ENCODE measurements at places on chromosomes 3 and 15.

GRCh38 chr3:188697127-188697526 lies 474.6 kb upstream of the TPRG1 start:
- DNase-seq, result no peak

GRCh38 chr3:22231061-22231460 lies 480.1 kb upstream of the ZNF385D start:
- no peak for DNase-seq

GRCh38 chr15:48103647-48104046 lies 17.1 kb upstream of the SLC24A5 start:
- DNase-seq, result no peak

DNA sequence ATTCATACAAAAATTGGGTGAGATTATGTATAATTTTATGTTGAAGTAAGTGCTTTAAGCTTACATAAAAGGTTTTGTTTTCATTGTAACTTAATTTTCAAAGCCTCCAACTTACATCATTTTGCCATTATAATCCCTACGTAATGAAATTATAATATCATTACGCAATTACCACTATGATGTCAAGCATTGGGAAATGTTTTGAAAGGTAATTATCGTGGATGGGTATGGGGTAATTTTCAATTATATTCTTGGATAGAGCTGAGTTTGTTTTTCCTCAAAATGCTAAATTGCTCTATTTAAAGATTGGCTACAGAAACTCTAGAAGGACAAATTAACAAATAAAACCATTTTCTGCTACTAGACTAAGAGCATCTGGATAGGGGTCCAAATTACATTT lies 80.2 kb upstream of the FAM3D start:
- DNase-seq, result no peak

DNA sequence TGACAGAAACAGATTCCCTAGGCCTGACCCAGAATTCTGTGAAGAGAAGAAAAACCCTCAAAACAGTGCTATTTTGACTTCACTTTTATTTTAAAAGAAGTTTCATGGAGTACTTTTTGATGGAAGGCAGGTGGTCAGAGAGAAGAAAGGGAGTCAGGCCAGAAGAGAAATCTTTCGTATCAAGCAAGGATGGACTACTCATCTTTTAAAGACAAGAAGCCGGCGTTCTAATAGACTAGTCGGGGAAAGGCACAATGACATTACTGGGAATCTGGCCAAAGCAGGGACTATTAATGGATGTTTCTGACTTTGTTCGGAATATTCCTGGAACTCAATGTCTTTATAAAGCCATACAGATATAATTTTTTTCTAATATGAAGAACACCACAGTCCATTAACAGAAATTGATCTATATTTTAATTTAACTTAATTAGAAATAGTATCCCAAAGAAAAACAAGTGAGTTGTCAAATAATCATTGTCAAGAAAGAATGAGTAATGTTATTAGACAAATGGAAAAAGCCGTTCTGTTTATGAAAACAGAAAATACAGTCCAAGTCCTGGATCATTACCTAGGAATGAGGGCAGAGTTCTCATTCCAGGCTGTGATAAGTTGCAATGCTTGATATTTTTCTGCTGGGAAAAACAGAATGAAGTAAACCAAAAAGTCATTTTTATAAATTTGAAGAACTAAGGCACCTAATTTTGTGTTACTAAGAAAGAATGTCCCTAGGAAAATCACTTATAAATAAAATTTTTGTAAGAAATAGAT lies 23.7 kb upstream of the PCOLCE2 start:
- DNase-seq, result no peak

DNA sequence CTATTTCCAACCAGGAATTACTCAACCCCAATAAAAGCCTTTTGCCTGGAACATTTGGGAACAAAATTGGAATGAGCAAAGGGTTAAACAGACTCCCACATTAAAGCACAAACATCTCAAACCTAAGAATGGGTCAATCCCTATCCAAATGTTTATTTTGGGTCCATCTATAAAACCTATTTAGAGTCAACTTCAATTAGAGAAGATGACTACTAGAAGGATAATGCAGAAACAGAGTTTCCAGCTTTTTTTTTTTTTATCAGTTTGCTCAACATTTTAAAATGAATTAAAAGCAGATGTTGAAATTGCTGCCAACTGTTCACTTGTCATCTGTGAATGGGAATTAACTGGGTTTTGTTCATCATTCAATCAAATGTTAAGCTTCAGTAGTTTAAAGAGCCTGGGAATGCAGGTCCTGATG lies 4.1 kb upstream of the TBC1D23 start:
- DNase-seq, result no peak

DNA sequence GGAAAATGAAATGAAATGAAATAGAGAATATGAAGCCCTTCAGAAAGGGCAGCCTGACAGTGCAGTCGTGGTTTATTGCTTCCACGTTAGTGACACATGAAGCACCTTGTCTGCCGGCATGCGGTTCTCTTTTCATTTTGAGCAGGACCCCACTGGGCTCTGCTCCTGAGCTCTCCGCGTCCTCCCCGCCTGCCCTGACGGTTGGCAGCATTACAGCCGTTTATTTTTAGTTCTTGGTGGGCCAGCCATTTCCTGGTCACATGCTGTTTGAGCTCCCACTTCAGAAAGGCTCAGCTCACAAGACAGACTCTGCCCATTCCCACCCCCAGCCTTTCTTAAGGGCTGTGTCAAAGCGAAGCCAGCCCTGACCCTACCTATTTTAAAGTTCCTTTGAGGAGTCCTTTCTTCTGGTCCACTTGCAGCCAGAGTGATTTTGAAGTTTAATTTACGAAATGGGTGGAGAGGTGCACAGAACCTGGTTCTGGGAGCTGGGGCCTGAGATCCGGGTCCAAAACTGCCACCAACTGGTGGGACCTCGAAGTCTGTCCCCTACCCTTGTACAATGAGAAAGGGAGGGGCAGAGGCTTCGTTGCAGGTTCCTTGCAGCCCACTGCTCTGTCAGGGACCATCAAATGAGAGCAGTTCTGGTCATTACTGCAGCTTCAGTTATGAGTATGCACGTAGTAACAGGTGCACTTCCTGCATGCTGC lies 60.1 kb downstream of the MGLL start:
- peak; percentile 28 for DNase-seq

GRCh38 chr3:15172806-15173205 lies 33.2 kb upstream of the CAPN7 start:
- no peak for DNase-seq

- no peak for DNase-seq
These were observed 79.7 kb downstream of the DZIP3 start for GRCh38 chr3:108669208-108669607.

- DNase-seq, result no peak
These were observed 28.6 kb downstream of the EPHB1 start for GRCh38 chr3:134823679-134824078.

- no peak for DNase-seq
These were observed 999 bp downstream of the SQOR start for GRCh38 chr15:45635763-45636292.

DNA sequence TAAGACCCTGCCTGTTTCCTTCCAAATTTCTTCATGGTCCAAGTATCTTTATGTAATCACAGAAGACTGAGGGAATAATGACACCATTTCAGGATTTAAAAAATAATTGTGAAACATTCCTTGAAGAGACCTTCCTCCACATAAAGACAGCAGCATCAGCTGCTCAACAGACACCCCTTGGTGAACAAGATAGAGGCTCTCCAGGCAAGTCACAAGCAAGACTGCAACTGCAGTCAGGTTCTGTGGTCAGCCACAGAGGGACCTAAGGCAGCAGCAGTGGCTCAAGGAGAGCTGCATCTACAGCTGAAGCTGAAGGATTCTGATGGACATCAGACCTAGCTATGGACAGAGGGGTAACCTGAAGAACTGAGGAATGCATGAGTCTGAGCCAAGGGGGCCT lies 97.2 kb upstream of the C3orf80 start:
- DNase-seq, result no peak

DNA sequence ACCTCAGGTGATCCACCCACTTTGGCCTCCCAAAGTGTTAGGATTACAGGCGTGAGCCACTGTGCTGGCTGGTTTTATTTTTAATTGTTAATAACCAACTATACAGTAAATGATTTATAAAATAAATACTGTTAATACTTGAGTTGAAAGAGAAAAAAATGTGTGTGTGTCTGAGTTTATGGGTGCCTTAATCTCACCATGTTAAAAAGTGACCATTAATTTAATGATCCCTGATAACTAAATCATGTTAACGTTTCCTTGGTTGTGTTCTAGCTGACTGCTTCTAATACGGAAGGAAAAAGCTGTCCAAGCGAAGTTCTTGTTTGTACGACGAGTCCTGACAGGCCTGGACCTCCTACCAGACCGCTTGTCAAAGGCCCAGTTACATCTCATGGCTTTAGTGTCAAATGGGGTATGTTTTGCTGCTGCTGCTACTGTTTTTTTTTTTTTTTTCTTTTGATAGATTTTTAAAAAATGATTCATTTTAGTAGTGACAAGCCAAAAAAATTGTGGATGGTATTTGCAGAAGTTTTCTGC lies 113.5 kb downstream of the GHSR start:
- no peak for DNase-seq

- no peak for DNase-seq
These were observed 50.7 kb upstream of the FOXB1 start for GRCh38 chr15:59953392-59953883.

DNA sequence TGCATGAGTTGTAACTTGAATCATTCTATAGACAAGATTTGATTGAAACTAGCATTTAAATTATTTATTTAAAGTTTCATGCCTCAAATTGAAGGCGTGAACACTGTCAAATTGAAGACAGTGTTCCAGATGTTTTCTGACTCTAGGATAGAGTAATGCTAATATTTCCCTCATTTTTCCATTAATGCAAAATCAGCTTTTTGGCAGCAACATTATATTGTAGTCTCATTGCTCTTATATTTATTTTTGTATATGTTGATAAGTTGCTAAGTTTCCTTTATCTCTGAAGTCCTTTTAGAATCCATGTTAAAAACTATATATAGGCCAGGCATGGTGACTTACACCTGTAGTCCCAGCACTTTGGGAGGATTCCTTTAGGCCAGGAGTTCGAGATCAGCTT lies 4.8 kb downstream of the FANCI start:
- no peak for DNase-seq
